GM23338 (cell line): ENCODE measurements at places on chromosomes 7 and 10. TPM values are rescaled to one million over a fixed set of nuclear protein-coding genes. Genes with fewer than 3 reads are reported as not detected.

Gene NPSR1
- not detected in 2 replicates for total RNA-seq

Gene KIAA1217
- total RNA-seq = 9.1 and 17.7 TPM in 2 replicates

Gene PTEN
- total RNA-seq = 50.0 and 64.0 TPM in 2 replicates

Gene RHOBTB1
- 13.2 and 24.8 TPM in 2 replicates for total RNA-seq

Gene C7orf33
- total RNA-seq = not detected in 2 replicates

Gene CAMK2B
- not detected in 2 replicates for total RNA-seq

Gene PTPRN2
- total RNA-seq = 3.7 and 4.0 TPM in 2 replicates

Gene NDUFA5
- total RNA-seq = 55.2 and 70.2 TPM in 2 replicates

Gene ASB15
- total RNA-seq = not detected in 2 replicates
